Right ventricle myocardium inferior (tissue), 1 donor: ENCODE measurements at places on chromosomes 1 and 21. TPM values are rescaled to one million over a fixed set of nuclear protein-coding genes. Genes with fewer than 3 reads are reported as not detected.

GRCh38 chr1:30911059-30911954 is 2.7 kb upstream of the SDC3 start:
- DNase-seq = peak; percentile 93

Gene SLC6A17
- total RNA-seq = not detected

- DNase-seq = no peak
Measured at GRCh38 chr1:25562928-25563283, 19.5 kb downstream of the LDLRAP1 start.

- no peak for DNase-seq
Measured at GRCh38 chr1:55046871-55047270, 7.5 kb downstream of the PCSK9 start.

- DNase-seq = peak; percentile 53
Measured at GRCh38 chr1:41582851-41583657, 98.6 kb upstream of the EDN2 start.

DNA sequence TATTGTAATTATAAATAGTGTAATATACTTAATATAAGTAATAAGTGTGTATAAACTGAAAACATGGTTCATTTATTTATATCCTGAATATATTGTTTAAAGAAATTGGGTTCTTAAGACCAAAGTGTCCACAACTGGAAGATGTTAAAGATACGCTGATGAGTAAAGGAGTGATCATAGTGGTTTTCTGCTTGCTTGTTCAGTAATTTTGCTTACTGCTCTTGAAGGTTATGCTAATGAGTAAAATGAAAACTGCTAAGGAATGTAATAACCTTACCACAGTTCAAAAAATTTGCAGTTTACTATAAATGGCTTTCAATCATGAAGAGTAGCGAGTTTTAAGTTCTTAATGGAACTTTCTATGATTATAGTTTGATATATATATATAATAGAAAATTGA is 22.0 kb downstream of the DONSON start:
- no peak for DNase-seq

DNA sequence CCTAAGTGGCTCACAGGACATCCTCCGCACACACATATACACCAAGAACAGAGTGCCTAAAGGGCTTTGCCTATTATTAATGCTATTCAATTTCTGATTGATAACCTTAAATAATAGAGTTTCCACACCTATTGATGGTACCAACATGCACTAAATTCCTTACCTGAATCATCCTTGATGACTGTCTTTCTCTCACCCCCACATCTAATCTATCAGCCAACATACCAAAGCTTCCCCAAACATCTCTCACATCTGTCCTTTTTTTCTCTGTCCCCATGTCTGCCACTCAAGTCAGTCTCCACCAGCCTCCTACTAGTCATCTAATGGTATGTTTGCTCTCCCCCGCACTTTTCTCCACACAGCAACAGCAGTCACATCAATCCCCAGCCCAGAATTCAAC is 174.4 kb downstream of the DSCAM start:
- DNase-seq = no peak

DNA sequence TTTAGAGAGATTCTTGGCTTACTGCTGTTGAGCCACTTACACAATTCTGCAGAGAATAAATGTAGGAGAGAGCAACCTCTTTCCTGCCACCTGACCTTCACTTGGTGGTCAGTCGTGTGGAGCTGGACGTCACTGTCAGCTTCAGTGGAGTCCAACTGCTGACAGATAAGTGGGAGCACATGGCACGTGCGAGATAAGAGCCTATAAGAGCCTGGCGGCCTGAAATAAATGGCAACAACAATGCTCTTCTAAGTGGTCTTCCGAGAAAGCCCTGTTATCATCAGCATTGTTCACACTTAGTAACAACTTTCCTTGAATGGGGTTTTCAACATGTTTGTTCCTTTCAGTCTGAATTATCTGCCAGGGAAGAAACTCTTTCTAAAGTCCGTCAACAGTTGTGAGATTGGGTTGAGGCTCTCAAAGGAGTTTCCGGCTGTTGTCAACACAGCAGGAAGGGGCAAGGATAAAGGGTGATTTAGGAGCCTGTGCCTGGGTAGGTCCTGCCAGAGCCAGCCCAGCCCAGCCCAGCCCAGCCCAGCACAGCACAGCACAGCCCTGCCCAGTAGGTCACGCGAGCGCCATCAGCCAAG is 57.2 kb upstream of the RUNX1 start:
- DNase-seq = no peak

DNA sequence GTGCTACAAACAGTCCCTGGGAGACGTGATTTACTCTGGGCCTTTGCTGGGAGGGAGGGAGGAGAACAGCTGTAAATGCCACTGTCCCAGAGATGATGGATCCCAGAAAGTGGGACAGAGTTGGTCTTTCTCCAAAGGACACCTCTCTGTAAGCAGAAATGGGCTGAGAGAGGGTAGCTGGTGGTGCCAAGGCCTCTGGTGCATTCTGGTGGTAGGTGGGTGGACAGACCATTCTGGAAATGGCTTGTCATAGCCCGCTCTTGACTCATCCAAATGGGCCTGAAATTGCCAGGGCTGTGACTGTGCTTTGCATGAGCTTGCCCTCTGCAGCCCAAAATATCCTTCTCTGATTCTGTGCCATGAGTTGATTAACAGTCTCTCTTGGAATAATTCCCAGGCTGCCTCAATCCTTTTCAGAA is 36.1 kb downstream of the CCDC185 start:
- DNase-seq = no peak

DNA sequence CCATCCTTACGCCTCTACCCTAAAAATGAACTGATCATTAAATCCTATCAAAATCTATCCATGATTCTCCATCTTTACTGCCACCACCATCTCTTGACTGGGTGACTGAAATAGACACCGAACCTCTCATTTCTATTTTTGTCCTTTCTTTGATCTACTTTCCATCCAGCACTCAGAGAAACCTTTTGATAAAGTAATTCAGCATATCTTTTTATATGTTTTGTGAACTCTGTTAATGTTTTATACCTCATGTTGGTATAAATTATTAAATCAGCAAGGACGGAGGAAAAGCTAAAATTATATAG is 13.0 kb downstream of the PCNX2 start:
- no peak for DNase-seq

Gene CELA2A
- not detected for total RNA-seq

DNA sequence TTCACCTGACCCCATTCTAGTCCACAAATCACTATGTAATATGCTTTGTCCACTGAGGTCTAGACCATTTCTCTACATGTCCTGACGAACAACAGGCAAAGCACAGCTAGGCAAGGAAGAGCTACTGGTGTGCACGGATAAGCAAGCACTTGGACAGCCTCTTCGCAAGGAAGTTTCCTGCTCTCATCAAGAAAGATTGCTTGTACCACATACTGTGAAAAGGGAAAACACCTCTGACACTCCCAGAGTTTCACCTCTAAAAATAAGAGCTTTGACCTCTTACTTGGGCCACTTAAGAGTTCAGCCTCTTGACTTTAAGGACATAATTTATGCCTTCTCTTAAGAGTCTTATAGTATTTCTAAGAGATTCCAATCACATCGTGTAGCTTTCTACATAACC is 36.0 kb upstream of the LPAR3 start:
- DNase-seq = no peak

Gene AIM2
- 0.51 TPM for total RNA-seq

Gene CRYBG2
- not detected for total RNA-seq

- DNase-seq = no peak
Measured at GRCh38 chr1:201264072-201264471, 19.2 kb upstream of the PKP1 start.

GRCh38 chr21:28971171-28971570 is 21.5 kb downstream of the LTN1 start:
- DNase-seq = no peak

Gene LCE1C
- total RNA-seq = not detected

Gene TRIM62
- total RNA-seq = 2.3 TPM

- DNase-seq = no peak
Measured at GRCh38 chr1:85048296-85049064, at the start of gene MCOLN3. MCOLN3 (minus strand) TSS chr1:85048500; CDS start chr1:85045360, 3,140 bp downstream.

DNA sequence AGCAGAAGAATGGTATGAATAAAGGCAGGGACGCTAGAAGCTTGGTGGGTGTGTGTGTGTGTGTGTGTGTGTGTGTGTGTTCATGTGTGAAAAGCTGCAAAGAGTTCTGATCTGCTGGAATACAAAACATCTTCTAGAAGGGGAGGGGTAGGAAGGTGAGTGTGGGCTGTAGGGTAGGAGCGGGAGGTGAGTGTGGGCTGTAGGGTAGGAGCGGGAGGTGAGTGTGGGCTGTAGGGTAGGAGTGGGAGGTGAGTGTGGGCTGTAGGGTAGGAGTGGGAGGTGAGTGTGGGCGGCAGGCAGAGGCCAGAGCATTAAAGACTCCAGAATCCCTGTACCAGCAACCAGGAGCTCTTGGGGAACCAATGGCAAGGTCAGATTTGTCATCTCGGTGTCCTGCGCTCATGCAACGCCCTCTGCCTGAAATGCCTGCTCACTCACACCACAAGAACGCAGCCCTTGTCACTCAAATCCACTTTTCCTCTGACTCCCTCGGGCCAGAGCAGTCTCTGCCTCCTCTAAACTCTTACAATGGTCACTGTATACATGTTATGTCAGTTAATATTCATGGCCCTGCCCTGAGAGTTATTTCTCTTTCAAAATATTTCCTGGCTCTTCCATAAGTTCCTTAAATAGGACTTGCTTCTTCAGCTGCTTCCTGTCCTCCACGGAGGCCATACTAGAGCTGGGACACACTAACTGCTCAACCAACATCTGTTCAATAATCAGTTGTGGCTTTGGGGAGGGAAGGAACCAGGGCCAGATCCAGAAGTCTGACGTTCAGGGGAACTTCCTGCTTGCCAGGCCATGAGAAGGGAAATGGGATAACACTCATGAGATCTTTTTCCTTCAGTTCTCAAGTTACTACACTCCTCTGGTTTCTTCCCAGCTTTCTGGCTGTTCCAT is 53.6 kb upstream of the ZNF644 start:
- no peak for DNase-seq

- no peak for DNase-seq
Measured at GRCh38 chr1:29260531-29260930, 24.2 kb downstream of the PTPRU start.

- no peak for DNase-seq
Measured at GRCh38 chr1:247316590-247317197, 15.0 kb downstream of the ZNF496 start.

Gene RIPPLY3
- not detected for total RNA-seq

Gene IL10
- total RNA-seq = 0.54 TPM

Gene KRTAP8-1
- total RNA-seq = not detected

DNA sequence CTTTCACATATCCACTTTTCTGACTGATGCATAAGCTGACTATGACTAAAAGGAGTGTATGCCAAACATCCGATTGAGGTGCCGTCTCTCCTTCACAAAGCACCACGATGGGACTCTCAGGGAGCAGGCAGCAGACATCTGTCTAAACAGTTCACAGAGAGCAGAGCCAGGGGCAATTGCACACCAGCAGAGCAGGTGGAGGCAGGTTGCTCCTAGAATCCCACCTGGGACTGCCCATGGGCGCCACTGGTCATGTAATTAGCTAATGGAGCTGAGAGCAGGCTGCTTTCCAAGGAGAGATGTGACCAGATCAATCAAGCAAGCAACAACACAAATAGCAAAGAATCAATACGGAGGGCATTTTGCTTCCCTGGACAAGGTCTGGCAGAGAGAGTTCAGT is 30.5 kb upstream of the COA6 start:
- DNase-seq = no peak

GRCh38 chr1:170239445-170239844 is 93.7 kb downstream of the NTMT2 start:
- DNase-seq = no peak

Gene F5
- total RNA-seq = 16.6 TPM

- no peak for DNase-seq
Measured at GRCh38 chr1:205199931-205200299, 11.6 kb downstream of the DSTYK start.

Gene NR5A2
- 1.6 TPM for total RNA-seq

DNA sequence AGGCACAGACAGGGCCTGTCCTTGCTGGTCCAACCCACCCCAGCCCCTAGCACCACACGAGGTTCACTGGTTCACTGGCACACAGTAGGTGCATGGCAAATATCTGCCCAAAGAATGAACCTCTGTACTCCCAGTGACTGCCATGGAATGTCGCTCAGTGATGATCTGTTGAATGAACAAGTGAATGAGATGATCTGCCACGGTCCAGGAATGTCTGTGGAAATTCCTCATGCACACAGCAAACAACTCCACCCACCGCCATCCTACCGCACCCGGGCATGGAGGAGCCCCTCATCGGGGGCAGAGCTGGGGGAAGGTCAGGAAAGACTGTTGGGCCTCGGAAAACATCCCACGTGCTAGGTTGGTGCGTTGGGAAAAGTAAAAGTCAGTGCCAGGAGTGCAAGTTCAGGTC is 1.7 kb downstream of the HSPG2 start:
- DNase-seq = no peak

GRCh38 chr1:203547771-203548421 is 53.9 kb downstream of the OPTC start:
- DNase-seq = no peak

Gene CFAP141
- not detected for total RNA-seq

- no peak for DNase-seq
Measured at GRCh38 chr1:77906019-77906545, 17.7 kb downstream of the NEXN start.

Gene MAP3K6
- 51.3 TPM for total RNA-seq
